ENCODE measurements at places on chromosomes 2 and 18. TPM values are rescaled to one million over a fixed set of nuclear protein-coding genes. Genes with fewer than 3 reads are reported as not detected.

KDM3A gene
- 10.3 TPM for total RNA-seq

LAMA3 gene
- 1.4 TPM for total RNA-seq

BOLA3 gene
- total RNA-seq: 148 TPM

ERMN gene
- 0.29 TPM for total RNA-seq

SCN3A gene
- 0.98 TPM for total RNA-seq

CENPO gene
- 60.1 TPM for total RNA-seq

CHRNG gene
- not detected for total RNA-seq

SAG gene
- total RNA-seq: not detected

CDKL4 gene
- total RNA-seq: 0.63 TPM

INPP5D gene
- not detected for total RNA-seq

HTR2B gene
- total RNA-seq: not detected

STRN gene
- 12.1 TPM for total RNA-seq

ZNF514 gene
- total RNA-seq: 3.1 TPM

DAW1 gene
- 5.2 TPM for total RNA-seq

LCT gene
- 0.40 TPM for total RNA-seq

UGT1A10 gene
- total RNA-seq: 8.2 TPM

FOXD4L1 gene
- not detected for total RNA-seq

RSAD2 gene
- total RNA-seq: 5.8 TPM

GAD1 gene
- 8.6 TPM for total RNA-seq

SERPINB11 gene
- not detected for total RNA-seq

ARHGEF4 gene
- 1.5 TPM for total RNA-seq

SS18 gene
- total RNA-seq: 162 TPM

CYRIA gene
- 0.80 TPM for total RNA-seq

CD8B2 gene
- total RNA-seq: not detected

CFAP65 gene
- 0.11 TPM for total RNA-seq

NEU2 gene
- total RNA-seq: not detected

PSMA8 gene
- not detected for total RNA-seq

GDF7 gene
- 0.11 TPM for total RNA-seq

CPLX4 gene
- total RNA-seq: not detected

LYG2 gene
- not detected for total RNA-seq

AMMECR1L gene
- 11.9 TPM for total RNA-seq

RAB27B gene
- 1.1 TPM for total RNA-seq

DES gene
- total RNA-seq: 0.77 TPM

KLHL29 gene
- 4.6 TPM for total RNA-seq

SEPTIN10 gene
- total RNA-seq: 56.0 TPM

CDK5R2 gene
- 0.06 TPM for total RNA-seq

XIRP2 gene
- total RNA-seq: not detected

TCF7L1 gene
- total RNA-seq: 0.11 TPM

AGXT gene
- total RNA-seq: not detected

OR6B2 gene
- not detected for total RNA-seq

Measured in Daoy (cell line).